ENCODE measurements at places on chromosomes 4 and X.

GRCh38 chr4:175297965-175298565 is 379.9 kb downstream of the ADAM29 start:
- DNase-seq, result no peak

DNA sequence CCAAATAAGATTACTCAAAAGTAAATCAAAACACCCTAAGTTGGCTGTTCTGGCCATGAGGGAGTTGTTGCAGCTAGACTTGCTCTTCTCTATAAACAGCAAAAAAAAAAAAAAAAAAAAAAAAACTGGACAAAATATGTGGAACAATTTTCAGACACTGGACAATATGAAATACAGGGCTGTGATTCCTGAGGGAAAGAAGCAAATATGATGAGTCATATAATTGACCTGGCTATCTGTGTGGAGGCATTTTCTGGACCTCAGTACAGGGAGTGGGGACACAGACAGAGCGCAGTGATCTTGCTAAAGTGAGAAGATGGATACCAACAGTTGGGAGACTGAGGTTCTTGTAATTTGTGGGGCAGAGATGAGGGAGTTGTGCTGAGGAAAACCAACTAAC is 192.0 kb upstream of the HAND2 start:
- no peak for DNase-seq

GRCh38 chr4:96543346-96543745 is 703.5 kb downstream of the PDHA2 start:
- no peak for DNase-seq

DNA sequence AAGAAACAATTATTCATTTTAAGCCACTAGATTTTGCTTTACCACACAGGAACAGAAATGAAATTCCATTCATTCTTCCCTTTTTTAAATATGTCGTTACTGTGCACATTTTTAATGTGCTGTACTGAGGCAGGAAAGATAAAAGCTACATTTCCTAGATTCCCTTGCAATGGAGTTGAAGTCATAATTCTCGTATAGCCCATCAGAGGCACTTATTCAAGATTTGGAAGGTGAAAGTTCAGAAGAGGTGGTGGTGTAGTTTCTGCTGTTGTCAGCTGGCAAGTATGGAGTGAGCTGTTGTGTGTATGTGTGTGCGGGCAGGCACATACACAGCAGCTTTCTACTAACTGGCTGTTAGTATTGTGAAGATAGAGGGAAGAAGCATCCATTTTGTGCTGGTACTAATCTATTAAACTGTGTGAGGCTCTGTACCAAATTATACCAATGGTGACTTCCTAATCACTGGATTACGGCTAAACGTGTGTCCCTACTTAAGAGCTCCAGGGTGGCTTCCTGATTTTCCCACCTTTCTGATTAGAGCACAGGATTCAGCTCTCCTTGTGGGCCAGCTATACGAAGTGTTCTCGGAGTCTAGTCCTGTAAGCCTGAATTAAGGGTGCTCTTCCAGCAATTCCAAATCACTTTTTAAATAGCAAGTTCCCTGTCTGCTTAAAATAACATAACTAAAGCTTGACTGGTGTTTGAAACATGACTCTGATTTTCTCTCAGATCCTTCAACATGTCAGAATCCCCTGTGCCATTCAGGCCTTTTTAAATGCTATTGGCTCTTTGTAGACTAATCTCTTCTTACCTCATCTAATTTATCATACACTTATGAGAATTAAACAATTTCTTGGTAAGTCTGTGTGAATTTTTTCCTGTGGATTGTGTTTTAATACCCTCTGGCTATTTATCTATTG is 43.8 kb downstream of the PDS5A start:
- DNase-seq, result no peak

DNA sequence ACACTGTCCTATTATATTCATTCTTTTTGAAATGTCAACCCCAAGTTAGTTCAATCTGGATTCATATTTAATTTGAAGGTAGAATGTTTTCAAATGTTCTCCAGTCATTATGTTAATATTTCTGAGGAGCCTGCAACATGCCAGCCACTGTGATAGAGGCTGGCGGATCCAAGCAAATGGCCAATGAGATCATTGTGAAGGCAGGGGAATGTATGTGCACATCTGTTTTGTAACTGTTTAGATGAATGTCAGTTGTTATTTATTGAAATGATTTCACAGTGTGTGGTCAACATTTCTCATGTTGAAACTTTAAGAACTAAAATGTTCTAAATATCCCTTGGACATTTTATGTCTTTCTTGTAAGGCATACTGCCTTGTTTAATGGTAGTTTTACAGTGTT is 1.6 kb downstream of the CXCL1 start:
- DNase-seq, result no peak

- DNase-seq, result no peak
These were observed 119.7 kb downstream of the PCDH7 start for GRCh38 chr4:30839583-30840520.

DNA sequence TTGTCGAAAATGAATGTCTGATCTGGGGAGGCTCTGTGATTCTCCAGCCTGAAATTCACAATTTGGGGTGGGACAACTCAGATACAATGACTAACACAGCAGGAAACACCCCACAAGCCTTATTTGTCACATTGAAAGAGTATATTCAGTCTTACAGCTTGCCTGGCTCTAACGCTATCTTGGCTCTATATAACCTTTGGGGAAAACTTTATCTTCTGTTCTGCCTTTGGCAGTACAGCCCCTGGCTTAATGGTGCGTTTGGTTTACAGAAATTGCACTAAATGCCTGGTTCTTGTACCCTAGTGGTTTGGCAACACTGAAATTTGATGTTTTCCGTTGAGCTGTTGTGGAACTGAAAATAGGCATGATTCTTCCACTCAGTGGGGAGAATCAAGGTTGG is 178.1 kb upstream of the VEGFC start:
- no peak for DNase-seq

- no peak for DNase-seq
These were observed 287.7 kb upstream of the PCDH18 start for GRCh38 chr4:137819964-137820383.

- DNase-seq, result no peak
These were observed 40.0 kb downstream of the ANAPC4 start for GRCh38 chr4:25417014-25417413.

Data from CD4-positive, alpha-beta T cell treated with Interleukin-12 subunit alpha and Interleukin-12 subunit beta, for 1 hour (primary cell).